Pulmonary artery endothelial cell (primary cell): ENCODE measurements at places on chromosomes 7 and 10. TPM values are rescaled to one million over a fixed set of nuclear protein-coding genes. Genes with fewer than 3 reads are reported as not detected.

Gene UBE2D4
- 8.0 and 9.4 TPM in 2 replicates for total RNA-seq

Gene CALML3
- not detected in 2 replicates for total RNA-seq

Gene TMEM184A
- not detected in 2 replicates for total RNA-seq

Gene ITGB8
- 5.1 and 6.4 TPM in 2 replicates for total RNA-seq

Gene ANK3
- total RNA-seq = 8.9 and 12.4 TPM in 2 replicates

Gene ATOH7
- total RNA-seq = not detected in 2 replicates

Gene SFRP5
- total RNA-seq = not detected in 2 replicates

Gene TNRC18
- total RNA-seq = 20.8 and 21.9 TPM in 2 replicates

Gene FBXO24
- 0.07 and 0.74 TPM in 2 replicates for total RNA-seq

Gene ELOVL3
- not detected in 2 replicates for total RNA-seq

Gene EPHB6
- total RNA-seq = 0.28 and 0.79 TPM in 2 replicates

Gene BEND7
- 13.9 and 16.5 TPM in 2 replicates for total RNA-seq

Gene CADPS2
- total RNA-seq = 74.0 and 115 TPM in 2 replicates

Gene EMX2
- not detected in 2 replicates for total RNA-seq

Gene MEIG1
- total RNA-seq = 0.32 TPM in 1 of 2 replicates, not detected in the other

Gene TRIM50
- not detected in 2 replicates for total RNA-seq

Gene SCIN
- total RNA-seq = under 0.01 and 0.18 TPM in 2 replicates

Gene CAPZA2
- 304 and 404 TPM in 2 replicates for total RNA-seq

Gene STEAP1
- total RNA-seq = 18.6 and 40.1 TPM in 2 replicates

Gene TMEM270
- not detected in 2 replicates for total RNA-seq

Gene ASIC3
- total RNA-seq = 0.07 TPM in 2 replicates

Gene TMEM120A
- total RNA-seq = 29.4 and 33.8 TPM in 2 replicates

Gene TAS2R4
- total RNA-seq = 0.33 and 0.85 TPM in 2 replicates

Gene GATAD1
- 16.0 and 17.7 TPM in 2 replicates for total RNA-seq

Gene TMEM236
- total RNA-seq = 0.07 and 0.11 TPM in 2 replicates

Gene ASAH2B
- 2.0 and 2.3 TPM in 2 replicates for total RNA-seq

Gene LLCFC1
- total RNA-seq = not detected in 2 replicates

Gene BTAF1
- 30.6 and 36.5 TPM in 2 replicates for total RNA-seq

Gene SLC13A1
- total RNA-seq = not detected in 2 replicates

Gene SH2D4B
- under 0.01 TPM in 1 of 2 replicates, not detected in the other for total RNA-seq

Gene PANK1
- total RNA-seq = 5.5 and 7.9 TPM in 2 replicates

Gene AQP1
- total RNA-seq = 3.4 and 6.4 TPM in 2 replicates

Gene CPED1
- 1.5 and 1.7 TPM in 2 replicates for total RNA-seq

Gene OR2A12
- total RNA-seq = not detected in 2 replicates

Gene UCN3
- total RNA-seq = not detected in 2 replicates

Gene LRGUK
- total RNA-seq = 0.07 and 0.11 TPM in 2 replicates

Gene GHITM
- 196 and 203 TPM in 2 replicates for total RNA-seq

Gene HYAL4
- total RNA-seq = 0.20 TPM in 1 of 2 replicates, not detected in the other

Gene DLX5
- total RNA-seq = not detected in 2 replicates

Gene NUTM2D
- 0.60 and 1.3 TPM in 2 replicates for total RNA-seq

Gene TRIM73
- total RNA-seq = 0.67 and 0.73 TPM in 2 replicates

Gene WDR86
- not detected in 2 replicates for total RNA-seq

Gene MOGAT3
- total RNA-seq = not detected in 2 replicates

Gene CFTR
- not detected in 2 replicates for total RNA-seq

Gene FKBP6
- not detected in 2 replicates for total RNA-seq

Gene ELN
- total RNA-seq = 0.20 and 0.21 TPM in 2 replicates

Gene SDK1
- total RNA-seq = 0.18 and 1.1 TPM in 2 replicates

Gene TMEM196
- total RNA-seq = not detected in 2 replicates

Gene HPSE2
- total RNA-seq = not detected in 2 replicates

Gene DNAJC30
- 1.9 and 2.7 TPM in 2 replicates for total RNA-seq

Gene CDK14
- total RNA-seq = 13.6 and 19.5 TPM in 2 replicates

Gene VIPR2
- total RNA-seq = not detected in 2 replicates

Gene SLC29A4
- 1.7 and 2.7 TPM in 2 replicates for total RNA-seq

Gene FOXI2
- total RNA-seq = not detected in 2 replicates

Gene FBH1
- 80.9 and 124 TPM in 2 replicates for total RNA-seq

Gene CALHM3
- not detected in 2 replicates for total RNA-seq

Gene INHBA
- total RNA-seq = 2.4 and 13.1 TPM in 2 replicates

Gene SPDYE9
- total RNA-seq = not detected in 2 replicates

Gene TSPAN15
- total RNA-seq = 21.0 and 129 TPM in 2 replicates
